Urinary bladder (tissue), 4 donors: ENCODE measurements at places on chromosomes 1 and 21. TPM values are rescaled to one million over a fixed set of nuclear protein-coding genes. Genes with fewer than 3 reads are reported as not detected.

Gene KIRREL1
- polyA plus RNA-seq, result 37.1 TPM

Gene PEAR1
- polyA plus RNA-seq, result 13.1 TPM

Gene TCHH
- polyA plus RNA-seq, result 0.11 TPM

Gene BRINP3
- 1.2 TPM for polyA plus RNA-seq

Gene USF1
- polyA plus RNA-seq, result 55.9 TPM
